Mesenteric fat pad (tissue), 1 donor: ENCODE measurements at places on chromosomes 7 and 10.

DNA sequence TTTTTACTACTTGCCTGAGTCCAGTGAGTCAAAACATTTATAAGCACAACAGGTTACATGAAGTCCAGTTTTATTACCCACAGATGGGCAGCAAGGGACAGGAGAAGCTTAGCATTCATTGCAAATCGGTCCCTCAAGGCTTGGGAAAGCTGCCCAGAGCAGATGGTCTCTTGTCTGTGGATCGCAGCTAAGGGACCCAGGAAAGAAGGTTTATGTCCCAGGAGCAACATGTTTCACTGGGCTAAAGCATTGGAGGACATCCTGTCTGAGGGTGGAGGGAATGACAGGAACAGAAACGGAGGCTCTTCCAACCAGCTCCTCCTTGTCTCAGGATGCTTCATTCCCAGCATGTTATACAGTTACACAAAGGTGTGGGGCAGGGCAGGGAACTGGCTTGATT is 39.3 kb downstream of the TRIM24 start:
- DNase-seq = no peak

GRCh38 chr7:36765605-36766004 is 41.3 kb upstream of the AOAH start:
- no peak for DNase-seq

- no peak for DNase-seq
These were observed 4.0 kb upstream of the NKX2-3 start for GRCh38 chr10:99528494-99529441.

- DNase-seq = no peak
These were observed 80.4 kb downstream of the AUTS2 start for GRCh38 chr7:69678494-69679187.

DNA sequence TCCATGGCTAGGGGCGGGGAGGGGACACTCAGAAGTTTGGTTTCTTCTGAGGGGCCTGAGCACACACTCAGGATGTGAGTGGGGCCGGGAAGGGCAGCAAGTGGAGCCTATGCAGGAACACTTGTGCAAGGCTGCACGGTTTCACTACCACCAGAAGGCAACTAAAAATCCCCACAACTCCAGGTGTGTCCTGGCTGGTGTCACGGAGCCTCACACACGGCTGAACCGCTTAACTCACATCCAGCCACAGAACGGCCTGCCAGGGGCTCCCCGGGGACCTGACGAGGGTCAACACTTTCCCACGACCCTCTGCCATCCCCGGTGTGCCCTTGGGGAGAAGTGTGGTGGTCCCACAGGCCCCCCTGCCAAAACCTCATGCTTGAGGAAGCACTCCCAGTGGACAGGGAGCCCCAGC is 173.9 kb downstream of the ELFN1 start:
- DNase-seq = no peak

GRCh38 chr7:29929018-29929807 is 60.4 kb downstream of the SCRN1 start:
- no peak for DNase-seq

DNA sequence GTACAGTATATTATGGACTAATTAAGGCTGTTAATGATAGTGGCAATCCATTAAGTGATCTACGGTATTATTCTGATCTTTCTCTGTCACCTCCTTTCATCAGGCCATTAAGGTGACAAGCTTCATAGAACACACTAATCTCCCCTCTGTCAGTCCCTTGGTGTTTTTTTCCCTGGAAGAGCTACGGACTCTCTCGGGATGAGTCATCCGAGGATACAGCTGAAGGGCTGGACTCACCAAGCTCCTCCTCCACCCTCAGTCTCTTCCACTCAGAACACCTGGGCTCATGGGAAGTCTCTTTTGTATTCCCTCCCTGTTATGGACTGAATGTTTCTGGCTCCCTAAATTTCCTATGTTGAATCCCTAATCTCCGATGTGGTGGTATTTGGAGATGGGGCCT is 69.8 kb upstream of the PLXNA4 start:
- no peak for DNase-seq

DNA sequence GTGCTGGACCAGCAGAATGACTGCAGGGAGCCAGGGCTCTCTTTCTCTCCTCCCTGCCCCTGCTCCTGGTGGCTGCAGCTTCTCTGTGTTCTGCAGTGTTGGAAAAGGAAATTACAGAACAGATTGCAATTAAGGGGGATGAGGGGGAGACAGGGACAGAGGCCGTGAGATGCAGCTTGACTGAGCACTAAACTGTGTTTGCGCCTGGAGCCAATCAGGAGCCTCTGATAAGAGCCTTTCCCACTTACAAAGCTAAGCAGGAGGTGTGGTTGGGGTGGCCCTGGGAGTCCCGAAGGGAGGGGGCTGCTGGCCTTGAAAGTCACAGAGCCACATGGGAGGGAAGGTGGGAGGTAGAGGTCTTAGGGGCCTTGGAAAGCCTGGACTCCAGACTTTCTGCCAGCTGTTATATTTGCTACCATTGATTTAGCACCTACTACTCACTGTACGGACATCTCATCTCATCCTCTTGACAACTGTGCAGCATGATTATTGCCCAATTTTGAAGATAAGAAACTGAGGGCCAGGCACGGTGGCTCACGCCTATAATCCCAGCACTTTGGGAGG is 26.7 kb downstream of the TRIM8 start:
- DNase-seq = no peak

DNA sequence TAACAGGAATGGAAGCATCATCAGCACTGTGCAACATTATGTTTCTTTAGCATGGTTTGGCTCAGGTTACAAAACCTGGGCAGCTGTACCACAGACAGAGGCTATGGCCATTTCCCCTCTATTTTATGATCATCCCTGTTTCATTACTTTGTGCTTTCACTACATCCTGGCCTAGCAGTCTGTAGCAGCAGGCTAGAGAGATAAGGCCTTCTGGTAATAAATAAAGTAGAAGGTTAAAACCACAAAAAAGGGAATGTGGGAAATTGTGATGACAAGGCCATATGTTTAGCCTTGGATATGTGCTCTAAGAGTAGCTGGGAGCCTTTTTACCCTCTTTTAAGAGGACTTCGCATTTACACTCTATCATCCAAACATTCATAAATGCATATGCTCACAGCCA is 266.2 kb upstream of the PHF14 start:
- no peak for DNase-seq

DNA sequence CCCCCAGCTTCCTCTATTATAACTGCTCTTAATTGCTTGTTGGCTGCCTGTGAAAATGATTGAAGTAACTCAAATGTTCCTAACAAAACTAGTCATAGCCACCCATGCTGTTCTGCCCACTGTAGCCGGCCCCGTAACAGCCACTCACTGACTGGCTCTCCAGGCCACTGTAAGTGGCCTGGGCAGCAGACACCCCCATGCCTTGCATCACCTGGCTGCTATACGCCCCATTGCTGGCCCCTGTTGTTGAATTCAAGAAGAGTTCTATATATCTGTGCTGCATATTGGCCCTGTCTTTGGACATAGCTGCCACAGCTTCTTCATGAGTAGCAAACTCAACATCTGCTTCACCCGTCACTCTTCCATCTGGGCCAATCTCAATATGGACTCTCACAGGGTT is 15.1 kb downstream of the FXYD4 start:
- DNase-seq = no peak

DNA sequence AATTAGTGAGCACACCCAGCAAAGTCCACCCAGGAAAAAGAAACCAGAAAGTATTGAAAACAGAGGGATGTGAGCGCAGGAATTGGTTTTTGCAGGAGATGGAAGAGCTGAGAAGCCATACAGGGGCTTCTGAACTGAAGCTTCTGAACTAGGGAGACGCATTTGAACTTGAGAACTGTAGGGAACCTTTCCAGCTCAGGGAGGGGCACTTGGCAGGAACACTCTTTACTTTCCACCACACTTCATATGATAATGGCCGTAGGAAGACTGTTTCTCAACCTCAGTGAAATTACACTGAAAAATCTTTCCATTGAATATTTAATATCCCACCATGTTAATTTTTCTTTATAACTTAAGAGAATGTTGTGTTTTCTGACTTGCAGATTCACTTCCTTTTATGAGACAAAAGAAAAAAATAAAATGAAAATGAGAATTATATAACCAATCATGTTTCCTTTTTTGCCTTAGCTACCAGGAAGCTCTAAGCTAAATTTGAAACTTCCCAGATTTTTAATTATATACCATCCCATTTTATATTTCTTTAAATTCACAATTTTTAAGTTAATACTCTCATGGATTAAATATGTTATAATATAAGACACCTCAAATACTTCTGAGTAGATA is 98.3 kb upstream of the TCF7L2 start:
- no peak for DNase-seq

DNA sequence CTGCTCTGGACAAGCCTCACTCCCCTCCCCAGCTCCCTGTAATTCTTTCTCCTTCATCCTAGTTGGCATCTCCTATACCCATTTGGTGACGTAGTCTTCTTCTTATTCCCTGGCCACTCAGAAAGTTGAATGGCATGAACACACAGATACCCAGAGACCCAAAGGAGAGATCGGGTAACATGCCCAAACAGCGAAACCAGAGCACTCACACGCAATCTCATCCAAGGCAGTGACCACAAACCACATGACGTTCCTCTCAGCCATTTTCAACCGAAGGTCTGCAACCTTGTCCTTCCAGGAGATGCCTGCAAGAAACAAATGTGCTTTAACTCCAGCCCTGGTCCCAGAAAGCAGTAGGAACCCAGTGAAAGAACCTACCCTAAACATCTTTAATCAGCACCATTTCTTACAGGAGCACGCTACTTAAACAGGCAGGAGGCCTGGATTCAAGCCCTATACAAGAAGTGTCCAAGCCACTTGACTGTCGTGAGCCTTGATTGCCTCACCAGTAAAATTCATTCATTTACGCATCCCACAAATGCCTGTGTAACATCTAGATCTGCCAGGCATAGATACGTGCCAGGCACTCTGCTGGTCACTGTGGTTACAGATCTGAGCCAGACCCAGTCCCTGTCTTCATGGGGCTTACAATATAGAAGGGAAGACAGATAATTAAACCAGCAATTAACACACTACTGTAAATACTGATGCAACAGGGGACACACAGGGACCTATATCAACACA is 37.1 kb downstream of the XPNPEP1 start:
- DNase-seq = no peak

DNA sequence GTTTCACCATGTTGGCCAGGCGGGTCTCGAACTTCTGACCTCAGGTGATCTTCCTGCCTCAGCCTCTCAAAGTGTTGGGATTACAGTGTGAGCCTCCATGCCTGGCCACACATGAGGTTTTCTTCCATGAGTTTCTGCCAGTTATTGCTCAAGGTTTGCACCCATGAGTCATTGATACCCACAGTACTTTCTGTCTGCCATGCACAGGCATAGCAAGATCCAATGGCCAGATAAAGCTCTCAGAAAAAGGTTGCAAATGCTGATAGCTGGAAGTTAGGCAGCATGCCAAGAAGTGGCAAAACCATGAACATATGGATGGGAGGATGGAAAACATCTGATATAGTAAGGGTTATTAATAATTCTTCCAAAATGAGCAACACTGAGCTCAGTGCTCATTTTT is 298.7 kb upstream of the NRG3 start:
- DNase-seq = no peak

DNA sequence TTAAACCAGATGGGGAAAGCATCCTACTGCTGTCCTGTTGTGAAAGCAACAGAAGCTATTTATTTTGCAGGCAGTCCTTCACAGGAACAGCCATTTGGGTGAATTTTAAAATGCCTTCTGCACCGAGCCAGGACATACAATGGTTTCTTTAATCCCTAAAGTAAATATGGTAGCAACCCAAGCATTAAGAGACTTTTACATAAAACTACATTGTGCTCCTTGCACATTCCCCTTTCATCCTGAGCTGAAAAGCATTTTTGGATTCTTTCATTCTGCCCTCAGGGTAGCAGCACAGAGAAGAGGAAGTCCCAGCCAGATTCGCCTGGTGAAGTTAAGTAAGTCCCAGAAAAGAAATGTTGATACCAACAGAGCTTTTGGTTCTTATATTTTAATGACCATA is 84.0 kb upstream of the FAM3C start:
- DNase-seq = no peak

DNA sequence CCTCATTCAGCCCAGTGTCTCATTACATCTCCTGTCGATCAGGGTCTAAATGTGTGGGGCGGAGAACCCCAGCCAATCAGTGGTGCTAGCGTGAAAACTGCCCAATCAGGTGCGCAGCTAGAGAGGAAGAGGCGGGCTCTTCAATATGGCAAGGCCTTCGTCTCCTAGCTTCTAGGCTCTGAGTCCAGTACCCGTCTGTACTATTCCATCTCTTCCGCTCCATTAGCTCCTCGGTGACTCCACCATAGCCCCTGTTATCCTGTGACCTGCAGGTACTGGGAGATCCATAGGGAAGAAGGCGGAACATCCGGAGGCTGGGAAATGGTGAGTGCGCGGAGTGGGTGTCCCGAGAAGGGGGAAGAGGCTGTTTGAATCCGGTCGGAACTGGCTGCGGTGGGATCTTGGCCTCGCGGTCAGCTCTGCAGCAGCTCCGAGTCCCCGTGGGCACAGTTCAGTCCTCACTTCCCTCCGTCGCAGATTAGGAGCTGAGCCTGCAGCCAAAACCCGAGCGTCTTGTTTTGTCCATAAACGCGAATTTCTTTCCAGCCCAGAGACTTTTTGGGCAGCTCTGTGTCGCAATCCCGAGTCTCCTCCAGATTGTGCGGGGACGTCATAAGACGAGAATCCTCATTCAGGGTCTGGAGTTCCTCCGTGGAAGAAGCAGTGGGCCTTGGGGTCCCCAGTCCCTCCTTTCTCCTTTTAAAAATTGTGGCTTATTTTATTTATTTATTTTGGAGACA is at the start of gene ZNF727:
Gene ZNF727 (plus strand): TSS at position 134 of the 740 bp plus-strand sequence. CDS start 188 bp downstream, at position 322.
- peak; percentile 82 for DNase-seq

DNA sequence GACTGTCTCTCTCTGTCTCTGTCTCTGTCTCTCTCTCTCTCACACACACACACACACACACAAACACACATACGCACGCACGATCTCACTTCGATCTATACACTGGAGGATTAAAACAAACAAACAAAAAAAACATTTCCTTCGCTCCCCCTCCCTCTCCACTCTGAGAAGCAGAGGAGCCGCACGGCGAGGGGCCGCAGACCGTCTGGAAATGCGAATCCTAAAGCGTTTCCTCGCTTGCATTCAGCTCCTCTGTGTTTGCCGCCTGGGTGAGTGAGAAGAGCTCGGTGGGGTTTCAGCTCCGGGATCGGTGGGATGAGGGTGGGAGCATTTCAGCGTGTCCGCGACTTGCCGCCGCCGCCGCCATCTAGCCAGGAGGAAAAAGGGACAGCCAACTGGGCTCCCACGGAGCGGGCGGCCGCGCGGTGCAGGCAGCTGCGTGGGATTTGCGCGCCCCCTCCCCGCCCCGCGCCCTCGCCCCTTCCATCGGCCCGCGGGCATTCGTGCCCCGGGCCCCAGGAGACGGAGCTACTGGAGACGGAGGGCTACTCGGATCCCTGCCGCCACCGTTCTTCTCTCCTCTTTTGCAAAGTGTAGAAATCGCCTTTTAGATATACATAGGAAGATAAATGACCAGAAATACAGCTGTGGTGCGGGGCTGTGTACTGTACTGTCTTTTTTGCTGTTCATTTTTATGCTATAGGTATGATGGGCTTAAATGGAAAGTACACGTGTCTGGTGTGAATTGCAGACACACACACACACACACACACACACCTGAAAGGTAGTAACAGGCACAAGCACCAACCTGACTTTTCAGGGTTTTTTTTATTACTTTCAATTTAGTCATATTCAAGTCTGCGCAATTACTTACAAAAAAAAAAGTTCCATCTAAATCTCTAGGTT is 581 bp downstream of the PTPRZ1 start:
- DNase-seq = no peak

- DNase-seq = no peak
These were observed 151.3 kb downstream of the COBL start for GRCh38 chr7:51165337-51165736.

GRCh38 chr10:74730246-74730645 is 96.2 kb upstream of the KAT6B start:
- no peak for DNase-seq
